GM12864 (cell line): ENCODE measurements at places on chromosomes 5 and 9.
A peak's percentile ranks its signal among the peaks of the same experiment; 100 is the strongest.

DNA sequence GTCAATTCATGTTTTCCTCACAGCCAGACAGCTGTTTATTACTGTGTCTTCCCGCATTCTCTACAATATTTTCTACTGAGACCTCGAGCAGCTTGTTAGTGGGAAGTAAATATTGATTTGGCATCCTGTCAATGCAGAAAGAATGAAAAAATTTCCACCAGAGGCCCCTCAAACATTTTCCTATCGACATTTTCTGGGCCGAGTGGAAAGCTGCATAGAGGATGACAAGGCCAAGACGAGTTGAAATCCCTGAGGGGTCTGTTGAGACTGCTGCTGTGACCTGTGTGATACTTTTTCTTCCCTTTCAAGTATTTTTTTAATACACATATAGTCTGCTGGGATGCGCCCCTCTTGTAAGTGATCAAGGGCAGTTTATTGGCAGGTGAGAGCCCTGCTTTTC is 91.4 kb upstream of the SH3GL2 start:
- DNase-seq: no peak

DNA sequence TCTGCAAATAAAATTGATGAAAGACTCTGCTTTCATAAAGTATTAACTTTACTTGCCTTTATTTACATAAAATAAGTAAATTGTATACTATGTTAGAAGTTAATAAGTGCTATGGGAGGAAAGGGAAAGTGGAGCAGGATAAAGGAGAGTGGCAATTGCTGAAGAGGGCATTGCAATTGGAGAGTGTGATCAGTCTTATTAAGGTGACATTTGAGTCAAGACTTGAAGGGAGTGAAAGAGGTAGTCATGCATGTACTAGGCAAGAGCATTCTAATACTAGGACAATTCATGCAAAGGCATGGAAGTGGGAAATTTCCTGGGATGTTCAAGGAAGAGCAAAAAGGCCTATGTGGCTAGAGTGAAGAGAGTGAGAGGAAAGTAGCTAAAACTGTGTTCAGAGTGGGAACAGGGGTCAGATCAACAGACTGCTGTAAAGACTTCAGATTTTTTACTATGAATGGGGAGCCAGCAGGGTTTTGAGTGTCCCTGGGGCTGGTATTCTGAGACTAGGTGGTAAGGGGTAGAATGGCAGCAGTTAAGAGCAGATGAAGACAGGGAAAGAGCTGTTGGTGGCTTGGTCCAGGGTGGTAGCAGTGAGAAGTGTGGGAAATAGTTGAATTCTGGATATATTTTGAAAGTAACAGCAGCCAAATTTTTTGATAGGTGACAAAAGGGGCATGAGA is 182.3 kb upstream of the RIOK2 start:
- no peak for DNase-seq

DNA sequence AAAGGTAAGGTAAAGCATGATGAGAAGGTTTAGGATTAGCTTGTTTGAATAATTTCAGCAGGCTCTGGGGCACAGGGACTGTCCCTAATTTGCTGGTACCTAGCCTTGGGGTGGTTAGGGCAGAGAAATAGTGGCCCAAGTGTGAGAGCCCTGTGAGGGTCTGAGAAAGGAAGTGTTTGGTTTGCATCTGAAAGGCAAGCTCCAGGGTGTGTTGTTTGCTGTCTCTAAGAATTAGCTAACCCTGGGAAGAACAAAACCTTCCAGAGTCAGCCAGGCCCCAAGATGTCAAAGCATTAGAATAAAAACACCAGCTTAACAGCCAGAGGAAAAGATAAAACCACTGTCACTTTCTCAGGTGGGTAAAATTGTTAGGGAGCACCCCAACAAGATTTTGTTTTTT is 31.0 kb downstream of the TMEM252 start:
- no peak for DNase-seq

- no peak for DNase-seq
Observed at GRCh38 chr5:142478113-142478512, 153.3 kb upstream of the SPRY4 start.

- DNase-seq: peak; percentile 62
Observed at GRCh38 chr5:173538654-173539053, 77.8 kb downstream of the BOD1 start.

GRCh38 chr5:98464737-98465330 is 308.6 kb upstream of the RGMB start:
- DNase-seq: peak; percentile 12

DNA sequence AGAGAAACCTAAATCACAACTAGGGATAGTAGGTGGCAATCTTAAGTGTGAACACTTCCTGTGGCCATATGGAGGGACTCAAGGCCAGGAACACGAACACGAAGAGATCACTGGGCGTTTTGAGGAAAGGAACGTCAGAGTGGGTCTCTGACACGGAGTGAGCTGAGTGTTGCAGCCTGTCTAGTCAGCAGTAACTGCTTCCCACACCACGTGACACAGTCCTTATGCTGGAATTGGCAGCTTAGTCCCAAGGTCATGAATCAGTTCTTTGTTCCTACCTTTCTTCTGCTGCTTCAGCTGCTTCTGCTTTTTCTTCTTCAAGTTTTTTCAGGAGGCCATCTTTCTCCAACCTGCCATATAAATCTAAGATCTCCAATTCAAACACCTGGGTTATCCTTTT is 18.2 kb downstream of the SPACA9 start:
- DNase-seq: no peak

GRCh38 chr9:115548609-115549260 is 430.8 kb upstream of the TNC start:
- DNase-seq: no peak
